ENCODE measurements at places on chromosomes 5 and 9.

- DNase-seq = peak; percentile 9
These were observed 65.0 kb downstream of the SNCAIP start for GRCh38 chr5:122377026-122377425.

- peak; percentile 26 for DNase-seq
These were observed 3.4 kb downstream of the SMIM3 start for GRCh38 chr5:150781706-150782614.

GRCh38 chr5:8827696-8828095 lies 718.2 kb downstream of the SEMA5A start:
- DNase-seq = no peak

DNA sequence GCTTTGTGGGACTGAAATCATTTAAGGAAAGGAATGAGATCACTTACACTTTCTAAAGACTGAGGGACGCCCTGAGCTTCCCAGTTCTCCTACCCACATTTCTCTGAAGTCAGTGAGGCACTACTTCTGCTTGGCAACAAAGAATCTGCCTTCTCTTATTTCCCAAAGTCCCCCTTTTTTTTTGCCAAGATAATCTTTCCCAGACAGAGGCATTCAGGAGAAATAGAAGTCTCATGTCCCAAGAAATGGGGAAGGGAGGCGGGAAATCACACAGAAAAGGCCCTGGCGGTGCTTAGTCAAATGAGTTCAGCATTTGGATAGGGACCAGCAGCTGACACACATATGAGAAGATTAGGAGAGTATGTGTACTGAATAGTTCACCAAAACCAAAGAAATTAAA lies 159.7 kb downstream of the MUSK start:
- DNase-seq = no peak

GRCh38 chr9:136117916-136118319 lies 757 bp downstream of the TMEM250 start:
- peak; percentile 47 for DNase-seq

DNA sequence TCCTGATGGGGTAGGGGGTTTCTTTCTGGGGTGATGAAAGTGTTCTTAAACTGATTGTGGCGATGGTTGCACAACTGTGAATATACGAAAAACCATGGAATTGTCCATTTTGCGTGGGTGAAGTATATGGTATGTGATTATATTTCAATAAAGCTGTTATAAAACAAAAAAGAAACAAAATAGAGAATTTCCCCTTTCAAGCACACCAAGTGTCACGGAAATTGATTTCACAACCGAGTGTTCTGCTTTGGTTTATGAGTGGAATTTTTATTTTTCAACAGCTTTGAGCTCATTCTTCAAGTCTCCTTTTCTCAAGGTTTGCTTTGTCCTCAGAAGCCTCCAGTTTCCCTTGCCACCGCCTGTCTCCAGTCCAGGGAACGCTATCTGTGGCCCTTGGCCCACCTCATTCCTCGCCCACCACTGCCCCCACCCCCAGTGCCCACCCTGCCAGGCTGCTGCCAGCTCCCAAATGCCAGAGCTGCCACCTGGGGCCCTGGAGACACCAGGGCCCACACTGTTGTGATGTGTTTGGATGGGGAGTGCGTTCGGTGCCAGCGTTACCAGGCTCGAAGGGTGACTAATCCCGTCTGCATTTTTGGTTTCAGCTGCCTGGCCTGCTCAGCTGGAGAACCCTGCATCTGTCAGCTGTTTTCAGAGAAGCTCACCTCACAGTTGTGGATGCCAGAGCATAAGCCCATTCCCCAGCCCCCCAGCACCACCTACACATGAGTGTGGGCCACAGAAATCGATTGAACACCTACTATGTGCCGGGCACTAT lies 30.4 kb downstream of the DUSP1 start:
- DNase-seq = no peak

DNA sequence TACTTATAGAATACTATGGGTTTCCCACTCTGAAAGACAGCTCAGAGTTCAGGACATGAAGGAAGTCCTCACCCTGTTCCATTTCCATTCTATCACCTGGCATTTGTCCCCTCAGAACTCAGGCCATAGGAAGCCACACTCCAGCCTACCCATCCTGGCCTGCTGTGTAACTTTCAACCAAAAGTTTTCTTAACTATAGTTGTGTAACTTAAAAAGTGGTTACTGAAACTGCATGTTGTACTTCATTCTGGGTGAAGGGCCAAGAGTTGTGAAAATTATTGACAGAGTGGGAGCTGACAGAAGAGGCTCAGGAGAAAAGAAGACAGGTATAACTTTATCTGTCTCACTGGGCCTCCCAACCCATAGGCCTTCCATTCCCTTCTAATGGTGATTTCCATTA lies 212.5 kb downstream of the RAB3C start:
- no peak for DNase-seq

DNA sequence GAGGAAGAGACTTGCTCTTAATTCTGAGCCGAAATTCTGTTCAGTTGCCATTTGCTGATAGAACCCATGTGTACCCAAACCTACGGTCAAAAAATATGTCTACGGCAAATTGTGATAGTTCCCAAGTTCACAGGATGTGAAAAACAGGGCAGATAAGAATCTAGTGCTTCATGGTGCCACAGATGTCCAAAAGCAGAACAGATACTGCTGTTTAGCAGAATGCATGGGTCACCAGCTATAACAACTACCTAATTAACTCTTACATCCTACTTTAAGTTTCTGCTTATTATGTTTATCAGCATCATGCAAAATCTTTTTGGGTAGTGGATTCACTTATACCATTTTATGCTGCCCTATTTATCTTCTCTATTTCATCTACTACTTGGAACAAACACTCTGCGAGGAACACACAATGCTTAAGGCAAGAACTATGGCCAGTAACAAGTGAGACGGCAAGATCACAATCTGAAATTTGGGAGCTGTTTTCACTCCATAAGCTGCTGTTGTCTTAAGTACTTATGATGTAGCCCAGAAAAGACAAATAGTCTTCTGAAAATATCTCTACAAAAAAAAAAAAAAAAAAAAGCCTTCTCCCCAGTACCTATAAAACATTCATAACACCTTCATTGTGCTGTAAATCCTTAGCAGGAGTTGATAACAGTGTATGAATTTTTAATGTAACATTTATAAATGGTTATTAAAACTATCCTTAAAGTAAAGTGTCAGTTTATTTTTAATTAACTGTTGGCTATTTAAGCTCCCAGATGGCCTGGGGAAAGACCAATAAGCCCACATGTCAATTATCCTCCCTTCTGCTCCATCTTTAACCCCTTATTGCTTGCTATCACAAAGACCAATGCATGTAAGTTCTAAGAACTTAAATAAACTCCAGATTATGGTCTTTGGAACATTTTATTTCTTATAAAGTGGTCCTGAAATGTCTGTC lies 232.3 kb downstream of the TLR4 start:
- peak; percentile 2 for DNase-seq

GRCh38 chr5:9775339-9775738 lies 145.2 kb upstream of the TAS2R1 start:
- DNase-seq = no peak

GRCh38 chr5:31194468-31194813 lies 955 bp downstream of the CDH6 start:
- no peak for DNase-seq

GRCh38 chr9:126705767-126706697 lies 92.3 kb downstream of the LMX1B start:
- peak; percentile 67 for DNase-seq
